Kidney (tissue), 22 donors: ENCODE measurements at places on chromosomes 3 and 15.
A peak's percentile ranks its signal among the peaks of the same experiment; 100 is the strongest.

DNA sequence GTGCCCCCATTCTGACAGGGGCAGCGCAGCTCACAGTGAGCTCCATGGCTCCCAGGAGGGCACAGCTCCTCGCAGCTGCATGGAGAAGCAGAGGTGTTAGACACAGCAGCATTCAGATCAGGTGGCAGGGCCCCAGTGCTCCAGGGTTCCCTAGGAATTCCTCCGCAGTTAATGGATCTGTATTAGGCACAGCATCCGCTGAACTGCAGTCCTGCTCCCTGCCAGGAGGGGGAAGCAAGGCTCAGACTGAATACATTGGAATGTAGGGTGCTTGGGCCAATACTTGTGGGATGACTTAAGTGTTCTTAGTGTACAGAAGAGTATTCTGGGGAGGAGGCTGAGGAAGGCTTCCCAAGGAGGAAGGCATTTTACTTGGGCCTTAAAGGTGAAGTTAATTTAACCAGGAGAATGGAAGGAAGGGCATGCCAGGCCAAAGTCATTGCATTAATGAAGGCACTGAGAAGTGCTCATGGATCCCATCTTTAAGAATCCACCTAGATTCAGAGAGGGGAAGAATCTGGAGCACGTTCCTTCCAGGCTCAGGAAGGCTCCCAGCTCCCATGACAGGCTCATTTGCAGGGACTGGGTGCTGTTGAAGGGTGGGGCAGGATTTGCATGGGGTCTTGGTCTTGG is 111.6 kb downstream of the RAB11A start:
- H3K4me1 ChIP-seq = no peaks in the 10 kb centered on the region
- DNase-seq = peak; percentile 61
- H3K27me3 ChIP-seq = peaks cover 5% of the 10 kb centered on the region
- no peak overlapping the region for H3K27ac ChIP-seq
- no peaks in the 10 kb centered on the region for H3K36me3 ChIP-seq

DNA sequence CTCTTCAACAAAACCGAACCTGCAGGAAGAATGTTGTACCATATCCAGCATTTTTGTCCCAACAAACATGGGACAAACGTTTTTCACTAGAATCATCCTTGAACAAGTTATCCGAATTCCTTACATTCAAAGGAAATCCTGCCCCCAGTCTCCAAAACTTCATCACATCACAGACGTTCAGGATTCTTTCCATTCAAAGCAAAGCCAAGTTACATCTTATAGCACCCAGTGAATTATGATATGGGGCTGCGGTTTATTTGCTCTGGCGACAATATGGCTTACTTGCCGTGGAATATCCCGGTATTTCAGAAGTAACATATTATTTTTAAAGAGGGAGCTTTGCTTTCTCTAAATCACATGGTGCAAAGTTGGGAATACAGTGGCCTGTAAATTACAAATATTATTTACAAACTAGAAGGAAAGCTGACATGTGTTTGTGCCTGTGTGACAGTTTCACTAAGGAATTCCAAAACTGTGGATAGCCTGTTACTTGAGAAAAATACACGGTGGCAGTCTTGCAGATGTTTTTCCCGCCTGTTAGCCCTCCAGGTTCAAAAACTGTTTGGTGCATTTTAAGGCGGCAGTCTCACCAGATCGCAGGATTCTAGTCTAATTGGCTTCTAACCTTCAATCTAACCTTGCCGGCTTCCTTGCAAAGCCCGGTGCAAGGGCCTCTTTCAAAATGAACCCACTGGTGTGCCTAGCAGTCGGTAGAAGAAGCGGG is 736 bp upstream of the MBNL1 start:
- no peaks in the 10 kb centered on the region for H3K36me3 ChIP-seq
- H3K27ac ChIP-seq = peak overlapping the region; percentile 99
- H3K27me3 ChIP-seq = no peaks in the 10 kb centered on the region
- H3K4me1 ChIP-seq = peaks cover 12% of the 10 kb centered on the region
- DNase-seq = peak; percentile 89
- peak overlapping the region; percentile 94 for H3K4me3 ChIP-seq

DNA sequence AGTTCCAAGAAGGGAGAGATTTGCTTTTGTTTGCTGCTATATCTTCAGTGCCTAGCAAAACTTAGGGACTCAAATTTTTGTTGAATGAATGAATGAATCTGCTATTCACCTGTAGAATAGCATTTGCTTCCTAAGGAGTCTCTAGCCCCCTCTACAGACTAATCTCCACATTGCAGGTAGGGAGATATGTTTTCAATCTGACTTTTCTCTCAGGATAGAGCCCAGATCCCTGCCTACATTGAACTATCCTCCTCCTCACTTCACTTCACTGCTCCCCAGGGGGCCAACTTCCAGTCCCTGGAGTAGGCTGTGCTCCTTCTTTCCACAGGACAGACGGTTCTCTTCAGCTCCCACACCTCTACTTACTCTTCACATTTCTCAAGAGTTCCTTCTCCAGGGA is 81.9 kb upstream of the PTX3 start:
- H3K36me3 ChIP-seq = no peaks in the 10 kb centered on the region
- no peak overlapping the region for H3K27ac ChIP-seq
- H3K4me1 ChIP-seq = no peaks in the 10 kb centered on the region

DNA sequence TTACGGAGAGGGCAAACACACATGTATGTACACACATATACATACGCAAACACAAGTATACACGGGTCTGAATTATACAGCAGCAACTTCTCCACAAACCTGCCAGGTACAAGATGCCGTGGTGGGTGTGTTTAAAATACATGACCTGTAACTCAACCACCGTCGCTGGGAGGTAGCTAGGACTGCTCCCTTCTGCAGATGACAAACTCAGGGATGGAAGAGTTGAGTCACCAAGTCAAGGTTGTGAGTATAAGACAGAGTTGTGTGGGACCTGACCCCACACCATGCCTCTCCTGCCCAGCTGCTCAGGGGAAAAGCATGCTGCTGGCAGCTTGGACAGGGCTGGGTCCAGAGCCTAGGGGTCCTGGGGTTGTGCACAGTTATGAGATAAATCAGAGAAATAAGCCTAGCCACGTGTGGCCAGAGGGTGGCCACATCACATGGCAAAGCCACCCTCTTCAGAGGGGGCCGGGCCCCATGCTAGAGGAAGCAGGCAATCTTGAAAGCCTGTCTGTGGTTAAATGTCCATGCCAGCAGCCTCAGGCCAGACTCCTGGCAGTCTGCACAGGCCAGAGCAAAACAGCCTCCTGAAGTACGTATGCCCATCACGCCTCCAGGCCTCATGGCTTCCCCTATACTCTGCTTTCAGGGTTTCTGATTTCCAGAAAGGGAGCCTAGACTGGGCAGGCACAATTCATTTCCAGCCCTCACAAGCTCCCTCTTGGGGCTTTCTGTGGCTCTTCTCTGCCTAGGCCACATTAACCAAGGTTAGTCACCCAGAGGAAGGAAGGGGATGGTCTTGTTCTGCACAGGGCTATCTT is 107.7 kb upstream of the RPL32 start:
- H3K4me3 ChIP-seq = no peak overlapping the region
- no peaks in the 10 kb centered on the region for H3K36me3 ChIP-seq
- H3K27me3 ChIP-seq = no peaks in the 10 kb centered on the region

- H3K4me1 ChIP-seq = peaks cover 15% of the 10 kb centered on the region
- no peaks in the 10 kb centered on the region for H3K27me3 ChIP-seq
- DNase-seq = no peak
Measured at GRCh38 chr3:58058361-58059263, 50.4 kb downstream of the FLNB start.

- H3K4me3 ChIP-seq = no peak overlapping the region
- H3K27ac ChIP-seq = no peak overlapping the region
- H3K36me3 ChIP-seq = no peaks in the 10 kb centered on the region
- no peaks in the 10 kb centered on the region for H3K27me3 ChIP-seq
- H3K4me1 ChIP-seq = no peaks in the 10 kb centered on the region
Measured at GRCh38 chr3:89300526-89300925, 193.1 kb downstream of the EPHA3 start.

DNA sequence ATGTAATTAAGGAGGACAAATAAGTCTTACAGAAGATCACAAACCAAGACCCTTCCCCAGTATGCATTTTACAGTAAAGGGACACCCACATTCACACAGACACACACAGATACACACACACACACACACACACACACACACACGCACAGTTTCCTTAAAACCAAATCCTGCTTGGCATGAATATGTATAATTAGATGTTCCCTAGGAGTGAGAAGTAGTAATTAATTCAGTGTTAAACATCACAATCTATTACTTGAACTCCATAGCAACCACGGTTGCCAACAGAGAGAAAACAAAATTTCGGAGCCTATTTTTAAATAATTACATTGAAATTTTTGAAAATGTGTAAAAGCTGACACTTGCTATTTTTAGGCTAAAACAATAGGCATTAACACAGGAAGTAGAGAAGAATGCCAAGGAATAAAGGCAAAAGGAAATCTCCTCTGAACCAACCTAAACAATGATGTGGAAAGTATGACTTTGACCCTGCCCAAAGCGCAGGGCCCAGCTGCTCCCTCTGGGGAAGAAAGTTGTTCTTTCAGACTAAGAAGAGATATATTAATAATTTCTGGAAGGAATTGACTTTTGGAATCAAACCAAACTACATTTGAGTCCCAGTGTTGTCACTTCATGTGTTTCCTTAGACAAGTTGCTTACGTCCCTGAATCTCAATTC is 215.3 kb downstream of the CPNE4 start:
- H3K4me3 ChIP-seq = no peak overlapping the region
- DNase-seq = peak; percentile 25
- H3K27me3 ChIP-seq = no peaks in the 10 kb centered on the region

DNA sequence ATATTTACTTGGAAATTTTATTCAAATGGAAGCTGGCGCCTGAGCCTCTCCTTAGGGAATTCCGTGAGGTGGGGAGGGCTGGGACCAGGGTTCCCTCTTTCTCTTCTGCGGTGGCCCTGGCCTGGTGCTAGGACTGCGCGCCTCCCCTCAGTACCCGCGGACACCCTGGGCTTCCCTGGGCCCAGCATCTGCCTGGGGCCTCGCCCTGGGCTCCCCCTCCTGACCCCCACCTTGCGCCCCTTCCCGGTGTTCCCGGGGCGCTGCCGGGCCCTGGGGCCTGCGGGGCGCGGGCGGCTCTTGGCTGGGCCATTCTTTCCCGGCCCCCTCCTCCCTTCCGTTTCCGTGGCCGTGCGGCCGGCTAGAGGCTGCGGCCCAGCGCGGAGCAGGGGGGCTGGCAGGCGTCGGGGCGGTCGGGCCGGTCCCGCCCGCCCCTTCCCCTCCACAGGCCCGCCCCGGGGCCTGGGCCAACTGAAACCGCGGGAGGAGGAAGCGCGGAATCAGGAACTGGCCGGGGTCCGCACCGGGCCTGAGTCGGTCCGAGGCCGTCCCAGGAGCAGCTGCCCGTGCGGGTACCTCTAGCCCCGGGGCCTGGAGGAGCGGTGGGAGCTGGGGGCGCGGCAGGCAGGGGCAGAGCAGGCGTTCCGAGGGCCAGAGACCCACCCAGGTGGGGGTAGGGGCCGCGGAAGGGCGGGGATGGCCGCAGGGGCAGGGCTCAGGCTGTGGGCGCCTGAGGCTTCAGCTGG is at the start of gene FES:
Gene FES (plus strand): TSS at position 529 of the 743 bp plus-strand sequence. CDS start 542 bp downstream, outside the sequence.
- no peaks in the 10 kb centered on the region for H3K4me1 ChIP-seq
- peak; percentile 82 for DNase-seq

DNA sequence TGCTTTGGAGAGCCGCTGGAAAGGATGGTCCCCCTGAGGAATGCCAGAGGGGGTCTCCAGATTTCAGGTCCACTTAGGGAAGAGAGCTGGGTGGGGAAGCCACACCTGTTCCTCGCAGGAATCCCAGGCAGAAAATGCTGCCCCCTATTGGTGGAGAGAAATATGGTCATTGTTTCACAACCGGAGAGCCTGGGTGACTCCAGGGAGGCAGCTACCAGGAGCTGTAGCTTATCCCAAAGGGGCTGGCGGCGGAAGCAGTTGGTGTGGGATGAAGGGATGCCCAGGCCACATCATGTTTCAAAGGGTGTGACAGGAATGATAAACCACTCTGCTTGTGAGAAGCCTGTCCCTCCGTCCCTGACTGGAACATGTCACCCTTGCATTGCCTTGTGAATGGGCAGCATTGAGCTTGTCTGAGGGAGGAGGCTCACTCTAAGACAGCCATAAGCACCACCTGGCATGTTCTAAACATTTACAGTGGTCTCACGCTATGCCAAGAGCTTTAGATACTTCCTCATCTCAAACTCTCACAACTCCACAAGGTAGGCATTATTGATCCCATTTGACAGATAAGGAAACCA is 34.5 kb downstream of the POMGNT2 start:
- DNase-seq = no peak
- no peaks in the 10 kb centered on the region for H3K27me3 ChIP-seq
- no peak overlapping the region for H3K27ac ChIP-seq

DNA sequence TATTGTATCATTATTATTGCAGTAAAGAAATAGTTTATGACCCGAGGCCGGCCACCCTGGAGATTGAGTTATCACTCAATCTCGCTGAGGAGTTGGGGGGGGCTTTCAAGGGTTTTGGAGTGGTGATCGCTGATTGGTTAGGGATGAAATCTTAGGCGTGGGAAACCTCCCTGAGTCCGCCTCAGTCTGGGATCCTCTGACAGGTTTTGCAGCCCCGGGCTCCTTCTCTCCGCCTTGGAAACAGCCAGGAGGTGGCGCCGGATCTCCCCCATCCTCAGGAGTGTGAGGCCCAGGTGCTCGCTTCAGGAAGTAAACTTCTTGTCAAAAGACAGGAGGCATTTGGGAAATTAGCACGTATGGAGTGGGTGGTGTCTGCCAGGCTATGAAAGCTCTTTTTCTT is 41.1 kb upstream of the SEC61A1 start:
- H3K4me1 ChIP-seq = no peaks in the 10 kb centered on the region
- no peaks in the 10 kb centered on the region for H3K27me3 ChIP-seq
- no peaks in the 10 kb centered on the region for H3K36me3 ChIP-seq
- peak; percentile 89 for DNase-seq

- H3K36me3 ChIP-seq = no peaks in the 10 kb centered on the region
- DNase-seq = peak; percentile 2
- no peak overlapping the region for H3K27ac ChIP-seq
- no peaks in the 10 kb centered on the region for H3K27me3 ChIP-seq
- H3K4me3 ChIP-seq = no peak overlapping the region
Measured at GRCh38 chr3:87924485-87924884, 134.3 kb downstream of the CGGBP1 start.

DNA sequence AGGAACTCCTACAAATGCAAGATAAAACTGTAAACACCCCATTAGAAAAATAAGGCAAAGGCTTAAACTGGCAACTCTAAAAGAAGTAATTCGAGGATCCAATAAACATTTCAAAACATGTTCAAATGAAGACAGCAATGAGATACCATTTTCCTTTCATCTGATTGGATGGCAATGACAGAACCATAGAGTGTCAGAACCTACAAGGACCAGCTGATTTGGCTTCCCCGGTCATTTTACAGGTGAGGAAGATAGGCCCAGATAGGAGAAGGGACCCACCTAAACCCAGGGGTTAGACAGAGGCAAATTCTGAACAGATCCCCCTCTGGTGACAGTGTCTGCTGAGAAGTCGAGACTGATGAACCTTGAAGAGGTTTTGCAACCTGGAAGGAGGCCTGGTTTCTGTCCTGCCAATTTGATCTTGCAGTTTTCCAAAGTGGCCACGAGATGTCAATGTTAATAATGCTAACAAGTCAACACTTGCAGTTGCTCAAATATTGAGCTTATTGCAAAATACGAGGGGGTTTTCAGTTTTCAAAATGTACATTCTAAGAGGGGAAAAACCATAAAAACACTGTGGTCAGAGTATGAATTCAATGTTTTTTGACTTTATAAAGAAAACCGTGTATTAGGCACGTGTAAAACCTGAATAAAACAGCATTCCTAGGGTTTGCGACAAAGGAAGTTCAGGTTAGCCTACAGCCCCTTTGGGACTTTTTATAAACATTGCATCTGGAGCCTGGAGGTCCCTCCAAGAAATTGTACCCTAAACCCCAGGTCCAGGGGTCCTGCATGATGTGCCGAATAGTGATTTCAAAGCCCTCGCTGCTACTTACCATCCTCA is 21.5 kb downstream of the CFAP161 start:
- no peak overlapping the region for H3K4me3 ChIP-seq
- H3K27me3 ChIP-seq = no peaks in the 10 kb centered on the region
